NCI-H1417 (cell line): ENCODE measurements at places on chromosomes 6 and 20.
A peak's percentile ranks its signal among the peaks of the same experiment; 100 is the strongest.

- DNase-seq, result no peak
Observed at GRCh38 chr6:144315981-144316861, 31.1 kb downstream of the UTRN start.

GRCh38 chr6:20918868-20919267 is 384.6 kb downstream of the CDKAL1 start:
- no peak for DNase-seq

- peak; percentile 2 for DNase-seq
Observed at GRCh38 chr6:116866281-116866871, 10.7 kb upstream of the RFX6 start.

DNA sequence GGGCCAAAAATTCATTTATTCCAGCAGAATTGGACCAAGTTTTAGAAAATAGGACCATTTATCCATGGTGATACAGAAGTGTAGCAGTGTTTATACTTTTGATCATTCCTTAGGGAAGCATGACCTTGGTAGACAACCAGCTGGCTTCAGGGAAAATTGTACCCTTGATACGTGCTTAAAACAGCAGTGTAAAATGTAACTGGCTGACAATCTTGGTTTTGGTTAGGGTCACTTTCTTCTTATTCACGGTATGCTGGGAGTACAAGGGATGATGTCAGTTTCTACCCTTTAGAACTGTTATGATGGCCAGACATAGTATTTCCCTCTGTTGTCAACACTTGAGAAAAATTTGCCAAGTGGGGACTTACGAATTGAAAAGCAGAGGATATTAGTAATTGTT is 157.1 kb downstream of the BCKDHB start:
- DNase-seq, result no peak

GRCh38 chr6:143621876-143622605 is 55.7 kb upstream of the PHACTR2 start:
- DNase-seq, result no peak

DNA sequence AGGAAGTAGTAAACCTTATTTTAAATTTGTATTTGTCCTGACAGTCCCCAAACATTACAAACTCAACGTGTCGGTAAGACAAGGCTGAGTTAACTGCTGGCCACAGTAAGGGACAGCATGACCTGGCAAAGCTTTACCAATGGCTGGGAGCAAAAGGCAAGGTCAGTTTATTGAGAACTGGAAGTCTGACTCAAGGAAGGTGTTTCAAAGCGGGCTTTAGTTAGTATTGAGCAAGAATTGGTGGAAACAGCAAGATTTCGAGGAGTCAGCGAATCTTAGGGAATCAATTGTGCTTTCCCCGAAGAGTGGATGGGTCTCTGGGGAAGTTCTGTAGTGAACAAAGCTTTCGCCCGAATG is 885 bp upstream of the GZF1 start:
- DNase-seq, result no peak

- no peak for DNase-seq
Observed at GRCh38 chr6:91213229-91213901, 626.5 kb upstream of the MAP3K7 start.

DNA sequence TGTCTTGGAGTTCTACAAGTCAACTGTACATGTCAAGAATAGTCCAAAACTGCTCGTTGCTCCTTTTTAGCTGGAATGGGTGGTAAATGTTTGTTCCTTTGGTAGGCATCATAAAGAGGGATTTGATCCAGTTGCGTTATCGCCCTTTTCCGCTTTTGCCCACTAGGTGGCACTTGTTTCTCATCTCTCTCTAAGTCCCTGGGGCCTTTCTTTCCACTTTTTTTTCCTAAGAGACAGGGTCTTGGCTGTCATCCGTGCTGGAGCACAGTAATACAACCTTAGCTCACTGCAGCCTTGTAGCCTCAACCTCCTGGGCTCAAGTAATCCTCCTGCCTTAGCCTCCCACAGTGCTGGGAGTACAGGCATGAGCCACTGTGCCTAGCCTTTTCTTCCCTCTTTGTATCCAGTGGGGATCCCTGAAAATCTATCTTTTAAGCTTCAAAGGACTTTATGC is 20.7 kb downstream of the GTPBP2 start:
- DNase-seq, result peak; percentile 47

- no peak for DNase-seq
Observed at GRCh38 chr6:106128981-106129781, 43.0 kb downstream of the PRDM1 start.

- no peak for DNase-seq
Observed at GRCh38 chr20:11718474-11719094, 199.1 kb upstream of the BTBD3 start.

DNA sequence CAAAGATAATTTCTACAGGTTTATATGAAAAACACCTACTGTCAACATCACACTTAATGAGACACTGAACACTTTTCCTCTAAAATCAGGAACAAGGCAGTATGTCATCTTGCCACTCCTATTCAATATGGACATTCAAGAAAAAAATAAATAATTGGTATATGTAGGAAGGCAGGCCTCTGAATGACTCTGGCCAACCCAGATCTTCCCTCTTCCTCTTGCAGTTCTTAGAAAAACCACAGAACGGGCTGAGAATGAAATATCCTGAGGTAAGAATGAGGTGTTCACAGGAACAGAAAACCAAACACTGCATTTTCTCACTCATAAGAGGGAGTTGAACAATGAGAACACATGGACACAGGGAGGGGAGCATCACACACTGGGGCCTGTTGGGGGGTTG is 1207.2 kb upstream of the CITED2 start:
- no peak for DNase-seq
